NCI-H1092 (cell line): ENCODE measurements at places on chromosomes 7 and 10.

DNA sequence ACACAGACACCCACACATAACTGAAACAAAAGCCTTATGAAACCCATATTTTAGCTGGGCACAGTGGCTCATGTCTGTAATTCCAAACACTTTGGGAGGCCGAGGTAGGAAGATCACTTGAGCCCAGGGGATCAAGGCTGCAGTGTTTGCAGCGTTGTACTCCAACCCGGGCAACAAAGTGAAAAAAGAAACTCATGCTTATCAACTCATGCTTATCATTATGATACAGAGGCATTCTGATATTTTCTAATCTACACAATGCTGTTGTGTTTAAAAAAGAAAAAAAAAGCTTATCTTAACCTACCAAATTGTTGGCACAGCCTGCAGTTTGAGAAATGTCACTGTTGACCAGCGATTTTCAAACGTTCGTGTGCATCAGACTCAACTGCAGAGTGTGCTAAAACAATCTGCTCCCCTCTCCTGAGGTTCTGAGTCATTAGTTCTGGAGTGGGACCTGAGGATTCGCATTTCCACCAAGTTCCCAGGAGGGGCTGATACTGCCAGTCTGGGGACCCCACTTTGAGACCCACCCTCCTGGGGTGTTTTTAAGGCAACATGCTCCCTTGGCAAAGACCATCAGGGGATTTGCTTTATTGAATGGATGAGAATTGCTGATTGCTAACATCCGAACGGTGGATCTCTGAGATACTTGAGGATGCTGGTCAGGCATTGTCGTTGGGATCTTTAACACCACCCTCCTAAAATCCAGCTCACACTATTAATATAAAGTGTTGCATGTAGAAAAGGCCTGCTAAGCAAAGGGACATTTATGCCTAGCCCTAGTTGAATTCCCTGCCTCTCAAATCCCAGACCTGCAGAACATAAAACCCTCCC is 16.2 kb downstream of the CHST3 start:
- no peak for DNase-seq

DNA sequence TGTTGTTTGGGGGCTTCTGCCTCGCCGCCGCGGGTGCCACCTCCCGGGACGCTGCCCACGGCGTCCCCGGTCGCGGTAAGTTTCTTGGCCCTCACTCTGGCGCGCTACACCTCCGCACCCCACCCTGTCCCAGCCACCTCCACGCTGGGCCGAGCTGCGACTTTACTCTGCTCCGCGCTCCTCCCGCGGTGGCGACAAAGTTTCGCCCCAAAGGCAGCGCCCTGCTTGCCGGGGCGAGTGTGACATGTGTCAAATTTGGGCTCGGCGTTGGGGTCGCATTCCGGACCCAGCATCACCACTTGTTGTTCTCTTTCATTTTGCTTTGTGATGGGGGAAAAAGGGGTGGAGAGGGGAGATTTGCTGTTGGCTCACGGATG is 167.7 kb upstream of the PPP1R3A start:
- no peak for DNase-seq

- no peak for DNase-seq
Observed at GRCh38 chr10:9688711-9689110, 1329.0 kb upstream of the CELF2 start.

- no peak for DNase-seq
Observed at GRCh38 chr7:130454959-130455358, 14.1 kb upstream of the CEP41 start.

- no peak for DNase-seq
Observed at GRCh38 chr10:49666054-49666615, 13.3 kb upstream of the C10orf53 start.

- no peak for DNase-seq
Observed at GRCh38 chr7:118918556-118918955, 694.1 kb downstream of the ANKRD7 start.

GRCh38 chr7:101687791-101688182 is 58.7 kb upstream of the MYL10 start:
- no peak for DNase-seq

DNA sequence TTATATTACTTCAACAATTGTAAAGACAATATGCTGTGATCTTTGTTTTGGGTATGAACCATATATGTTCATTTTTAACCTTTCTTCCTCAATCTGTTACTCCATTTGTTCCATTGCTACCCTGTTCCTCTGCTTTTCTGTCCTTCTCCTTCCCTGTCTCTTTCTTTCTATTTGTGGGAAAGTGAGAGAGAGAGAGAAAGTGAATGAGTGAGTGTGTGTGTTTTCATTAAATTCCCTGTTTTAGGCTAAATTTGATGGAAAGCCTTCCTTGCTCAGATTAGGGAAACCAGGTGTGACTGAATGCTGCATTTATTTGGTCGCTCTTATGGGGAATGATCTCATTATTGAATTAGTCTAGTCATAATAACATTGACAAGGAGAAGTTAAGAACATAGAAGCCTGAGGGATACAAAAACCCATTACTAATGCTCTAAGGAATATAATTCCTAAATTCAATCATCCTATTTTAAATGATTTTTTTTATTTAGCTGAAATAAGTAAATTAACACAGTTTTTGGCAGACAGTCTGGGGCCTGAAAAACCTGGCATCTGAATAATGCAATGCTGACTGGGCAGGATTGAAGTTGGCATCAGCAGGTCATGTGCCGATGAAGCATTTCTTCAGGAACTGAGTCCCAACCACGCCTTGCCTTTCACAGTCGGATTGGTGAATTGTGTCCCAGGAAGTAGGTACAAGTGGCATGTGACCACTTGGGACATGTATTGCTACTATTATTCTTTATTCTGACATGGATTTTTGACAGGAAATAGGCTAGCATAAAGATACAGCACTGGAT is 117.6 kb upstream of the LRGUK start:
- no peak for DNase-seq

GRCh38 chr10:114767101-114767985 is 54.2 kb upstream of the FHIP2A start:
- no peak for DNase-seq
